ENCODE measurements at places on chromosomes 7 and 10.

DNA sequence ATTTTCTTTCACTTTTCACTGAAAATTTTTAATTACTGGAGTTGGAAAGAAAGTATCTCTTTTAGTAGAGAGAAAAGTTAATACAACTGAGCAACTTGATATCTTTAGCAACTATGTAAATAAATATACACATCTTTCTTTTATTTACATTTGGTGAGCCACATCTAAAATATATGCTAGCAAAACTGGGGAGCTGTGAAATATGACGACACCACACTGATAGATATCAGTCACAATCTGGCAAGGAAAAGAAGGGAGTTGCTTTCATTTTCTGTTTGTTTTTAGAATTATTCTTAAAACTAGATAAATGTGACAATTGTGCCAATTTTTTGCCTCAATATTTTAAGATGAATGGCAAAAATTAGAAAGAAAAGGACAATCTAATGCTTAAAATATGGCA, 2.7 kb upstream of the ZNF804B start:
- DNase-seq = no peak

DNA sequence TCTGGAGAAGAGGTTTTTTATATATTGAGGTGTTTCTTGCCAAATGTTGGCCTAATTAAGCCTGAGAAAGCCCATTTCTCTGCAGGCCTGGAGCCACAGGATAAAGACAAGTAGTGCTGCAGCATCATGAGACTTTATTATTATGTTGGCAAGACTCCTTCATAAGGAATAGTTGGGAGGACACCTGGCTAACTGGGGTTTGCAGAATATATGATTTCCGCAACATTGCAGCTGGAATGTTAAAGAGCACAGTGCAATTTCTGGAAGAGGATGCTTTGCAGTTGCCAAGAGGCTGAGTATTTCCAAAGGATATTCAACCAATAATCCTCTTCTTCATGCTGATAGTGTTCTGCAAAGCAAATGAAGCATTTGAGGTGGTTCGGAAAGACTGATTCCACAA, 1512.8 kb upstream of the LRRTM3 start:
- DNase-seq = no peak

DNA sequence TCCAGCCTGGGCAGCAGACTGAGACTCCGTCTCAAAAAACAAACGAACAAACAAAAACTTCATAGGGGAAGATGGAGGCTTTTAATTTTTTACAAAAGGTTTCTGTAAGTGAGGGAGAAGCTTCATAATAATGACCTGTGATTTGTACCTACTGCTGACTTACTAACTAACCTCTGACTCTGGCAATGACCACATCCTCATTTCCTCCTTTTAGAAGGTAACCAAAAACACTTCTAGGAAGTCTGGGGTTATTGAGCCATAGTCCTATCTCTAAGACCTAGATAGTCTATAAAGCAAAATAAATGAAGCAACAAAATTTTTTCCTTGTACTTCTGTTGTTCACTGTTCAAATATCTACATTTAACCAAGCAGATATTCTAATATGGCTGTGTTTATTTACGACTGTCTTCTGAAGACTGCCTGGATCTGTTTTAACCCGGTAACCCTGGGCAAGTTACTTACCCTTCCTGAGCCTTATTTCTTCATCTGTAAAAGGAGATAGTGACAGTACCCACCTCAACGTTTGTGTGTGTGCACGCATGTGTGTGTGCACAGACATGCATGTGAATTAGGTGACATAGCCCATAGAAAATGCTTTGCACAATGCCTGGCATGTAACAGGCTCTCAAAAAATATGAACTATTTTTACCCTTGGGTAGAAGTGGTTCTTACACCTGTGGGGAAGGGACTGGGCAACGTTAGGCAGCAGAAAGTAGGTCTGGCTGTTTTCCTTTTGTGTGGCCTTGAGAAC, 30.8 kb upstream of the SMNDC1 start:
- DNase-seq = no peak

GRCh38 chr7:47720141-47720906, 138.4 kb upstream of the TNS3 start:
- DNase-seq = no peak

GRCh38 chr10:89367529-89367928, 10.3 kb upstream of the IFIT1B start:
- DNase-seq = no peak

DNA sequence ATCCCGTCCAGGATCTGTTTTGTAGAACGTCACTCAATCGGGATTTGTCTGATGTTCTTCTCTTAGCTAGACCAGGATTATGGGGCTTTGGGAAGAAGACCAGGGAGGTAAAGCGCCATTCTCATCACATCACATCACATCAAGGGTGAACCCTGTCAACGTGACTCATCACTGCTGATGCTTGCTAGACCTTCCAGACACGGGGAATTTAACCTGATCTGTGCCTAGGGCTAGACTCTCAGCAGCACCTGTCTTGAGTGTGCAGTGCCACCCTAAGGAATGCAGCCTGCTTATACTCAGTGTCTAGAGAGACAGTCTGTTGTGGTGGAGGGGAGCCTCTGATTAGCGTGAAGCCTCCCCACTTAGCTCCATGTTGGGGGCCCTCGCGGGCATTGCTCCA, 678.6 kb upstream of the FOXK1 start:
- no peak for DNase-seq

DNA sequence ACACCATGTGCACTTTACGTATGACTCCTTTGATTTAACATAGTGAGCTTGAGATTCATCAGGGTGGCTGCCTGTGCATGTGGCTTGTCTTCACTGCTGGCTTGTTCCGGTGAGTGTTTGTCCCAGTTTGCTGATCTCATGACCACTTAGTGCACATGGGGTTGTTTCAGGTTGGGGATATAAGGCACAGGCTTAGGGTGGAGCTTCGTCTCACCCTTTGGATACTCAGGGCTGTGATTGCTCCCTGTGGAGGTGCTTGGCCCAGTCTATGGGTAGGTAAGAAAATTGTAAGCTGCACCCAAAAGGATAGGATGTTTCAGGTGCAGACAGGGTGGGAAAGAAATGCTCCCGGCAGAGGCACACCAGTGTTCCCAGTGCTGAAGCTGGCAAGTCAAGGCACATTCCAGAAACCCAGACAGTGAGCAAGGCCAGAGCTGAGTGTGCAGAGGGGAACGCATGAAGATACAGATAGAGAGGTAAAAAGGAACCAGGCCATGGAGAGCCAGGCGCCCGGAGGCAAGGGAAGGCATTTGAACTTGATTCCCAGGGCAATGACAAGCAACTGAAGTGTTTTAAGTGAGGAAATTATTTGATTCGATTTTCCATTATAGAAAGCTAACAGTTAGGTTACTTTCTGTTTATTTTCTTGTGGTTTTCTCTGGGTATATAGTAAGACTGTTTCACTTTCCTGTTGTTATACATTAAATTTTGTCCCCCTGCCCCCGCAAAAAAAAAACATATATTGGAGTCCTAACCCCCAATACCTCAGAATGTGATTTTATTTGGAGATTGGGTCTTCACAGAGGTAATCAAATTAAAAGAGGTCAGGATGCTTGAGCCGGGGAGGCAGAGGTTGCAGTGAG, 289.8 kb upstream of the KLF6 start:
- DNase-seq = no peak

DNA sequence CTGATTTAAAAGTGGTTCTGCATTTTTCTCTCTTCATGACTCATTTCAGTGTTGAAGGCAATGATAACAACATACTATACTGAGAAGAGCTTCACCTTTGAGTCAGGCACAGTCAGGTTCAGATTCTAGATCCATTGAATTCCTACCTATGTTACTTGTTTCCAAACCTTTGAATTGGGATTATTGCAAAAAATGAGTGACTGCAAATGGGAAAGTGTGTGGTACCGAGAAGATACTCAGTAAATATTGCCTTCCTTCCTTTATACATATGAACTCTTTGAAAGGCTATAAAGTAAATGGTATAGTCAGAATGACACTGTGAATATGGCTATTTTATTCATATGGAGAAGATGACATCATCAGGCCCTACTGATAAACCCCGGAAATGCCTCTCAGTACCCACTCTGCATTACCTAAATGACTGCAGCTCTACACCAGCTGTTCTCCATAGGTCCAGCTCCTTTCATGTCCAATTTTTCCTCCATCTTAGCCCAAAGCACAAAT, 66.7 kb upstream of the FGL2 start:
- DNase-seq = no peak

Data from activated CD4-positive, alpha-beta T cell treated with anti-CD3 and anti-CD28 coated beads, Interleukin-2, amount 50 U/mL, for 24 hours (primary cell).